ENCODE measurements at places on chromosomes 5 and 9.

- DNase-seq = no peak
Observed at GRCh38 chr5:98570010-98570409, 203.5 kb upstream of the RGMB start.

GRCh38 chr5:36600917-36601527 lies 5.4 kb upstream of the SLC1A3 start:
- no peak for DNase-seq

DNA sequence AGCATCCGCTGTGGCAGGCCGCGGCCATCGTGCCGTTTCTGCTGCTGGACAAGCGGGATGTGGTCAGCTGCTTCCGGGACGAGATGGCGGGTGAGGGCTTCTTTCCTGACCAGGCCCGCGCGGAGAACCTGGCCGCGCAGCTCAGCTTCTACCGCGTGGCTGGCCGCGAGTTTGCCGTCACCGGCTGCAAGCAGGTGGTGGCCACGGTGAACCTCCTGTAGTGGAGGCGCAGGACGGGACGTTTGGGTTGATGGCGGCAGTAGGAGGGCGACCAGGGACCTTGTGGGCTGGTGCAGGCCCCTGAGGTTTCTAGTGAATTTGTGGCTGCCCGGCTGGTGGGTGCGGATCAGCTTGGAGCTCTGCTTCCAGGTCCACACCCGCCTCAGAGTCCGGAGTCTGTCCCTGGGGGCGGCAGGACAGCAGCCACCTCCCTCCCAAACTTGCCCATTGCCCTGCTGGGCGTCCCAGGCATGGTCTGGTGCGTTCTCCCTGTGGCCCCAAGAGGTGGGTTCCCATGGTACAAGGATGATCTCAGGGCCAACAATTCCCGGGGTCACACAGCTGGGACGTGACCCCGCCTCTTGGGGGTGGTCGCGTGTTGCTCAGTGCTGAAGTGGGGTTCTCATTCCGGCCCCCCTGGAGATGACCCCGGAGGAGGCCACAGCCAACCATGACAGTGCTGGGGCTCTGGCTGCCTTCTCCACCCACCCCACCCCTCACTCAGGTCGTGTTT lies 2.4 kb downstream of the TOR4A start:
- no peak for DNase-seq

DNA sequence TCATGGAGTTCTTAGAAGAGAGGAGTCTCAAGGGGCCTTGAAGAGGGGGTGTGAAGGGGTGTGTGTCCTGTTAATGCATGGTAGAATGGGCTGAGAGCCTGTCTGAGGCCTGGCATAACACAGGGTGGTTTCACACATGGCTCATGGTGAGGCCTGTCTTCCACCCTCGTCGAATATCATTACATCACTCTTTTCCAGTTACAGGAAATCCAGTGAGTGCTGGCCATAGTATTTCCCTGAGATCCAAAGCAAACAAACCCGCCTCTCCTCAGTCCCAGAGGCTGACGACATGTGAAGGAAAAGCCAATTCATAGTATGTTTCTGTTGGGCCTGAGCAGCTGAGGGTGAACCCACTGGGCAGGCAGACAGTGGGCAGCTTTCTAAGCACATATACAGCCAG lies 159.4 kb upstream of the NR3C1 start:
- no peak for DNase-seq

GRCh38 chr5:89350684-89351083 lies 467.7 kb upstream of the MEF2C start:
- no peak for DNase-seq

DNA sequence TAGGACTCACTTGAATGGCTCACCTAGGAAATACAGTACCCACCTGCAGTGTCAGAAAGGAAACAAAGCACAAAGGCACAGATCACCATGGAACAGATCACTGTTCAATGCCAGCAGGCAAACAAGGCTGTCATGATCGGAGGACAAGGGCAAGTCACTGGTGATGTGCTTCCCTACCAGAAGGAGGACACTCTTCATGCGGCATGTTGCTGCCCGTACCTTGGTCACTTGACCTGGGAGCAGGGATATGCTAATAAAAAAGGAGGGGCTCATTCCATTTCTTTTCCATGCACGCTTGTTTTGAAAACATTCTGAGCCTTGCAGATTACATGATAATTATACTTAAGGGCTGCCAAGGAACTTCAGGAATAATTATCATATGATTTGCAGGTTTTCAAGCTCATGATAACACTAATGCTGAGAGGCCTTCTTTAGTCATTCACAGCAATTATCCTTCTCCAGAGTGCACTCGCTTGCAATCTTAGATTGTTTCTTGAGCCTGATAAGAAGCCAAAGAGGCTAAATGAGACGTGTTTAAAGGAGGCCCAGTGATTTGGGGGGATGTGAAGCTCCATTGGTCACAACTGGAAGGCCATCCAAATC lies 36.1 kb upstream of the STARD4 start:
- no peak for DNase-seq

- DNase-seq = no peak
Observed at GRCh38 chr9:116087246-116087645, 66.3 kb upstream of the PAPPA start.

GRCh38 chr9:94692601-94693000 lies 33.9 kb upstream of the AOPEP start:
- DNase-seq = no peak

GRCh38 chr9:116895961-116896360 lies 208.9 kb downstream of the TRIM32 start:
- no peak for DNase-seq

DNA sequence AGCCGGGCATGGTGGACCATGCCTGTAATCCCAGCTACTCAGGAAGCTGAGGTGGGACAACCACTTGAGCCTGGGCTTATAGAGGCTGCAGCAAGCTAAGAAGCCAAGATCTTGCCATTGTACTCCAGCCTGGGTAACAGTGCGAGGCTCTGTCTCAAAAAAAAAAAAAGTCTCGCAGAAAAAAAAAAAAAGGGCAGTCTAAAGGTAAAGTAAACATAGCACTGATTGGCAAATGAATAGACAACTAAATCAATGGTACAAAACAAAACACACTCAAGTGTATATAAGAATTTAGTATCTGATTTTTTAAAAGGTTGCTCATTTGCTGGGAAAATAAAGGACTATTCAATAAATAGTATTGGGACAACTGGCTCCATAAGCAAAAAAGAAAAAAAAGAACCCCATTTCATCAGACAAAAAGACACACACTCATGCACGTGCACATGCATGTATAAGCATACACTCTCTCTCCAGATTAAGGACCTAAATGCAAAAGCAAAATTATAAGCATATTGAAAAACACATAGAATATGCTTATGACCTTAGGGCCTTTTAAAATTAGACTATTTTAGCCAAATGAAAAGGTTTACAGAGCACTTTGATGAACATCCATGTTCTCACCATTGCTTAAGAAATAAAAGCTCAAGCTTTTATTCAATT lies 5.7 kb downstream of the IL6ST start:
- no peak for DNase-seq

DNA sequence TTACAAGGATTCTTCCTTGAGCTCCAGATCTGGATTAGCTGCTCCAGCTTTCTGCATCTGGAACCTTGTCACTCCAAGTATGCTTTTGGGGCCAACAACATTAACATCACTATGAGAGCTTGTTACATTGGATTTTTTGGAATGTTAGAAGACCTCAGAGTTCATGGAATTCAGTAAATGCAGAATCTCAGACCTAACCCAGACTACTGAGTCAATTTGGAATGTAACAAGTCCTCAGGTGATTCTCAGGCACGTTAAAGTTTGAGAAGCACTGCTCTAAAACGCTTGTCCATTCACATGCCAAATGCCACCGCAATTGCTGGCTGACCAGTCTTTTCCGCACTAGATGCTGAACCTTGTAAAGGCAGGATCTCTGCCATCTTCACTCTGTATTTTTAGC lies 251.4 kb upstream of the TRIM32 start:
- no peak for DNase-seq

Data from stimulated activated CD8-positive, alpha-beta memory T cell treated with anti-CD3 and anti-CD28 coated beads, Interleukin-4, amount 100 ng/mL, for 4 hours (primary cell).